ENCODE measurements at places on chromosomes 16 and 17.
A peak's percentile ranks its signal among the peaks of the same experiment; 100 is the strongest.

- no peak overlapping the region for H3K27ac ChIP-seq
- H3K27me3 ChIP-seq, result no peaks in the 10 kb centered on the region
- no peaks in the 10 kb centered on the region for H3K36me3 ChIP-seq
- DNase-seq, result no peak
- H3K4me1 ChIP-seq, result no peaks in the 10 kb centered on the region
Measured at GRCh38 chr16:80441935-80442334, 98.9 kb upstream of the DYNLRB2 start.

DNA sequence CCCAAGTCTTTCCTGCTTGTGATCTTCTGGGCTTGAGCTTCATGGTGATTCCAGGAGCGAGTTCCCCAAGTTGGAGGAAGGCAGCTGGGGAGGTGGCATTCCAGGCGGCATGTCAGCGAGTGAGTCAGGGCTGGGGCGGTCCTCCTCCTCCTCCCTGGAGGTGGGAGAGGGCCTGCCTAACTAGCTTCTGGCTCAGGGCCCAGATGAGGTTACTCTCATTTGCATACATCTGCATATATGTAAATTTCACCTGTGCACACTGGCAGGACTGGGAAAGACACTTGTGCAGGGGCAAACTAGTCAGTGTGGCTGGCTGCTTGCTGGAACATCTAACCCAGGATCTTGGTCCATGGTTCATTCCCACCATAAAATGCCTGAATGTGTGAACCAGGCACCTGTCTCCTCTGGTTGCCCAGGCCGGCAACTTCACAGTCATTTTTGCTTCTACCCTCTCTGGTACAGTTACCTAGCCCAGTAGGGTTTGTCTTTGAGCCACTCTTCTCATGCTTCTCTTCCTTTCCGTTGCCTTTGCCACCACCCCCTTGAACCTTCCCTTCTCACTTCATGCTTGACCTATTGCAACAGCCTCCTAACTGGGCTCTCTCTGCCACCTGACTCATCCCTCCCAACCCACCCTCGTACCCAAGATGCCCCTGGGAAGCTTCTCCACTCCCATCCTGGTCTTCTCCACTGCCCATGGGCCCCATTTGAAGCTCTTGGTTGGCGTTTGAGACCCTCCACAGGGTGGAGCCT, 9.6 kb upstream of the DLX4 start:
- DNase-seq, result no peak
- no peak overlapping the region for H3K27ac ChIP-seq
- no peaks in the 10 kb centered on the region for H3K36me3 ChIP-seq
- H3K4me3 ChIP-seq, result no peak overlapping the region
- H3K4me1 ChIP-seq, result peaks cover 7% of the 10 kb centered on the region
- H3K27me3 ChIP-seq, result peaks cover 66% of the 10 kb centered on the region

DNA sequence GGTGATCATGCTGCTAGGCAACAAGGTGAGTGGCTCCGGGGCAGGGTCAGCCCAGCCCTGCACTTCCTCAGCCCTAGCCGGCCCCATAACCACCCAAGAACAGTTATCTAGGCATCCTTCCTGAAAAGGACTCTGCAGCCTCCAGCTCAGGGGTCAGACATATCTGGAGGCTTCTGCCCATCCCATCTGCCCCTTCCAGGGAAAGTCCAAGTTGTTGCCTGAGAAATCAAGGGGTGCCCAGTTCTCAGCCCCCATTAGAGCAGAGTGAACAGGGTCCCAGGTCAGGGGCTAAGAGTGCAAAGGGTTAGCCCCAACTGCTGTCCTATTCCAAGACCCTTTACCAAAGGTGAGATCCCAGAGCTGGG, 4.1 kb upstream of the NHERF1 start:
- peaks cover 17% of the 10 kb centered on the region for H3K27me3 ChIP-seq
- no peaks in the 10 kb centered on the region for H3K36me3 ChIP-seq

GRCh38 chr17:64297467-64298088, 34.5 kb upstream of the TEX2 start:
- no peaks in the 10 kb centered on the region for H3K27me3 ChIP-seq
- no peak overlapping the region for H3K27ac ChIP-seq
- H3K36me3 ChIP-seq, result no peaks in the 10 kb centered on the region
- DNase-seq, result no peak
- peaks cover 2% of the 10 kb centered on the region for H3K4me1 ChIP-seq
- no peak overlapping the region for H3K4me3 ChIP-seq

GRCh38 chr17:80561541-80562114, 17.0 kb downstream of the RPTOR start:
- H3K27me3 ChIP-seq, result no peaks in the 10 kb centered on the region
- no peaks in the 10 kb centered on the region for H3K36me3 ChIP-seq
- H3K4me3 ChIP-seq, result no peak overlapping the region
- H3K4me1 ChIP-seq, result no peaks in the 10 kb centered on the region
- DNase-seq, result no peak

DNA sequence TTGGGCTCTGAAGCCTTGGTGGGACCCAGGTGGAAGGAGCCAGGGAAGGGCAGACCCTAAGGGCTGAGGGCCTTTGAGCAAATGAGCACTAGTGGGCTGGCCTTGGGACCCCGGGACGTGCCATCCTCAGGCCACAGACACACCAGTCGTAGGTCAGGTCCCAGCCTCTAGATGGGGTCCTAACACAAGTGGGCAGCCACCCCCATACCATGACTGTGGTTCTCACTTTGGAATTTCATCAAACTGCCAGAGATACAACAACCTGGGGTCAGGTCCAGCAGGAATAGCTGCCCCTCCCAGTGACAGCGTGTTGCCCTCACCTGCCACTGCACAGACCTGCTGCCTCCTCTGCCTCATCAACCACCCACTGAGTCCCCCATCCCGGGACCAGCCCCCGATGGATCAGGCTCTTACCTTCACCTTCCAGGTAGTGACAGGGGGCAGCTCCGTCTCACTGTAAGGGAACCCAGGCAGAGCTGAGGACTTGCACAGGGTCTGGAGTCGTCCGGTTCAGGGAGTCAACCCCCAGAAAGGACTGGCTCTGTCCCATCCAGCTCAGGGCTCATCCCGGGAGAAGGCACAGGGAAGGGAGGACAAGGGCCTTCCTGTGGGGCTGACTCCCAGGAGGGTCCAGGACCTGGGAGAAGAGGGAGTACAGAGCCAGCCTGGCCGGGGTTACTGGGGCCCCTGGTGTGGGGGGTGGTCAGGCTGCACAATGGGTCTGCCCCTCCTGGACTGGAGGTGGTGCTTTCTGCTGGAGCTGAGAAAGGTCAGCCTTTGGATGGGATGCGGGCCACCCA, 40.0 kb downstream of the LGALS9 start:
- no peaks in the 10 kb centered on the region for H3K27me3 ChIP-seq
- H3K27ac ChIP-seq, result no peak overlapping the region
- H3K36me3 ChIP-seq, result no peaks in the 10 kb centered on the region
- no peak for DNase-seq
- no peak overlapping the region for H3K4me3 ChIP-seq

GRCh38 chr16:77234611-77235010, 35.4 kb downstream of the SYCE1L start:
- H3K4me1 ChIP-seq, result peaks cover 6% of the 10 kb centered on the region
- no peak overlapping the region for H3K4me3 ChIP-seq

- DNase-seq, result no peak
- H3K27me3 ChIP-seq, result no peaks in the 10 kb centered on the region
- no peak overlapping the region for H3K4me3 ChIP-seq
Measured at GRCh38 chr17:83099570-83100181, 20.3 kb downstream of the METRNL start.

GRCh38 chr16:84423416-84423837, 55.1 kb downstream of the ATP2C2 start:
- no peak for DNase-seq
- no peaks in the 10 kb centered on the region for H3K4me1 ChIP-seq
- H3K27me3 ChIP-seq, result no peaks in the 10 kb centered on the region
- H3K27ac ChIP-seq, result no peak overlapping the region

DNA sequence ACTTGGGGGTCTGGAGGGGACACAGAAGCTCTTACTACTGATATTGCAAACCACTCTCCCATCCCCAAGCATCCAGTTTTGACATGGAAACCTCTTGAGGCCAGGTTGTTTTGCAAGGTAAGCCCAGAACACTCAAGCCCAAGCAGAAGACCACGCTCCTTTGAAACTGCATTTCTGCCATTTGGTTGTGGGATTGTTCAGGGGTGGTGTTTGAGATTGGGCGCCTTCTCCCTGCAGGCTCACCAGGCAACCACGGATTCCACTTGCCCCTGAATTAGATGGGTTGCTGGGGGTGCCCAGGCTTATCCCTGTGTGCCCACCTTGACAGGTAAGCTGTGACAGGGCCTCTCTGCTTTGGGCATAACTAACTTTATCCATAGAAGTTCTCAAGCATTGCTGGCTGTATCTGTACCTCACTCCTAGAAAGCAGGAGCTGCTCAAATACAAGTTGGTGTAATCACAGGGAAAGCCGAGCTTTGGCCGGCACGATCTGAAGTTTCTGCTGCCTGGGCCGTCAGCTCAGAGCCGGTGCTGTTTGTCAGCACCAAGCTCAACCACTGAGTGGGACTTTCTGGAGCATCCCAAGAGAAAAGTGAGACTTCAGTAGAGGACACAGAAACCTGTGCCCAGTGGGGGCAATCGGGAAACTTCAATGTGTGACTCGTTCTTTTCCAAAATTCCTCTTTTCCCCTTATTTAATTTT, 93.6 kb downstream of the CYLD start:
- no peak overlapping the region for H3K27ac ChIP-seq
- no peak for DNase-seq
- no peaks in the 10 kb centered on the region for H3K4me1 ChIP-seq
- H3K36me3 ChIP-seq, result no peaks in the 10 kb centered on the region

DNA sequence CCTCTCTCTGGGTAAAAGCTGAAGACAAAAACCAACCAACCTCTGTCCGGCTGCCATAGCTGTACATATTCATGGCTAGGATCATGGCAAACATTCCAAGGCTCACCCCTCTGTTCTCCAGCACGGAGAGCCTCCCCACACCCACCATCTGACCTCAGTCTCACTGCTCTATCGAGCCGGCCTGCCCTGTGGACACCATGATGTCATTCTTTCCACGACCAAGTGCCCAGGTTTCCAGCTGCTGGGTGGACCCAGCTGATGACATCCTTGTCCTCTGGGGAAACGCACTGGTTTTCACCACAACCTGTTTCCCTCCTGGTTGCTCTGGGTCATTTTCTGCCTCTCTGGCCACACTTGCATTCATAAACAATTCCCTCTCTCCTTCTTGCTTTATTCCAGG, 67.7 kb downstream of the NDEL1 start:
- DNase-seq, result no peak
- H3K27ac ChIP-seq, result no peak overlapping the region

DNA sequence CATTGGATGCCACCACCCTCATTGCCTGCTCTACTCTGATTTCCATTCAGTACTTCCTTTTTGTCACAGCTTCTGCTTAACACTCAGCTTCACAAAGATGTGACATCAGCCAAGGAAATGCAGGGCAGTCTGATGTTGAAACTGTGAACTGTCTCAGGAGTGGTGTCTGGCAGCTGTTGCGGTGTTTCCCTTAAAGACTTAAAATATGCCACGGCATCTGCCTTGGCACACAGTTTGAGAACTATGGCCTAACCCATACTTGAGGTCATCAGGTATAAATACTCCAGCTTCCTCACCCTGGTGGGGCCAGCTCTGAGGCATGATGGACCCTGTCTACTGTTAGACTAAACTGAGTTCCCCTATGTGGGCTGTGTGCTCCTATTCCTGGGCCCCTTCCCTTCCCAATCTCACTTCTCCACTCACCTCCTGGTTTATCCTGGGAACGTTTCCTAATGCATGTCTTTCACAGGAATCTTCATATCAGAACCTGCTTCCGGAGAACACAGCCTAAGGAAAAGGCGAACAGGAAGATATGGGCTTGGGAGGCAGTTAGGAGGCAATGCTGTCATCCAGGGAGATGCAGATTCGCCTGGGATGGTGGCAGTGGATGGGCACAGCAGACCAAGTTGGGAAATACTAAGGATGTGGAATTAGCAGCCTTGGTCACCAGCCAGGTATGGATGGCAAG, 96.5 kb downstream of the WSCD1 start:
- H3K4me3 ChIP-seq, result no peak overlapping the region
- no peaks in the 10 kb centered on the region for H3K27me3 ChIP-seq
- no peak overlapping the region for H3K27ac ChIP-seq
- DNase-seq, result no peak
- no peaks in the 10 kb centered on the region for H3K36me3 ChIP-seq
- no peaks in the 10 kb centered on the region for H3K4me1 ChIP-seq

GRCh38 chr16:4293822-4294457, 21.1 kb upstream of the TFAP4 start:
- H3K27ac ChIP-seq, result peak overlapping the region; percentile 63
- DNase-seq, result peak; percentile 92
- H3K36me3 ChIP-seq, result no peaks in the 10 kb centered on the region
- H3K27me3 ChIP-seq, result peaks cover 12% of the 10 kb centered on the region
- peaks cover 20% of the 10 kb centered on the region for H3K4me1 ChIP-seq

- no peak for DNase-seq
- H3K4me1 ChIP-seq, result no peaks in the 10 kb centered on the region
- peaks cover 24% of the 10 kb centered on the region for H3K27me3 ChIP-seq
- no peaks in the 10 kb centered on the region for H3K36me3 ChIP-seq
- H3K27ac ChIP-seq, result no peak overlapping the region
- no peak overlapping the region for H3K4me3 ChIP-seq
Measured at GRCh38 chr17:37797206-37797605, 52.3 kb upstream of the HNF1B start.

GRCh38 chr17:48610282-48611211, at the start of gene HOXB7:
HOXB7 (minus strand) TSS chr17:48611017; CDS start chr17:48610918, 99 bp downstream.
- peak within 1 kb of the TSS; percentile 82 for H3K27ac ChIP-seq
- peak; percentile 72 for DNase-seq
- H3K27me3 ChIP-seq, result peaks cover 86% of the 10 kb centered on the region
- no peaks in the 10 kb centered on the region for H3K36me3 ChIP-seq
- peaks cover 49% of the 10 kb centered on the region for H3K4me1 ChIP-seq
- H3K4me3 ChIP-seq, result peak within 1 kb of the TSS; percentile 41

- H3K27ac ChIP-seq, result no peak overlapping the region
- no peaks in the 10 kb centered on the region for H3K27me3 ChIP-seq
- no peak for DNase-seq
- peaks cover 100% of the 10 kb centered on the region for H3K36me3 ChIP-seq
- H3K4me1 ChIP-seq, result no peaks in the 10 kb centered on the region
- no peak overlapping the region for H3K4me3 ChIP-seq
Measured at GRCh38 chr17:31877341-31877740, 18.3 kb upstream of the COPRS start.

DNA sequence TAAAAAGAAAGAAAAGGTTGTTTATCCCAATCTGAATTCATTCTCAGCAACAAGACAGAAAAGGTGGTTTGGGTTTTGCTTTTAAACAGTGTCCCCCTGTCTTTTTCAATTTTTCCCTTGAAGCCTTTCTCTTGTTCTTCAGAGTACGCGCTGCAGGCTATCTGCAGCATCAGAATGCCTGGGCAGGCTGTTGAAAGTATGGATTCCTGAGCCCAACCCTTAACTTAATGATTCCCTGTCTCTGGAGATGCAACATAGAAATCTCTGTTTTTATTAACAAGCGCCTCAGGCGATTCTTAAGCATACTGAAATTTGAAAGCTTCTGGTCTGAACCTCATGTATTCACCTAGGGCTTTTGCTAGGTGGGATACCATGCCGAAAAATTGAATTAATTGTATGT, 32.1 kb downstream of the DGKE start:
- H3K4me3 ChIP-seq, result no peak overlapping the region
- no peaks in the 10 kb centered on the region for H3K36me3 ChIP-seq
- H3K27me3 ChIP-seq, result no peaks in the 10 kb centered on the region
- no peak for DNase-seq
- no peaks in the 10 kb centered on the region for H3K4me1 ChIP-seq
- no peak overlapping the region for H3K27ac ChIP-seq

Data from left lung (tissue), 14 donors.